Glutamatergic neuron (in vitro differentiated cells): ENCODE measurements at places on chromosomes 5 and 9. TPM values are rescaled to one million over a fixed set of nuclear protein-coding genes. Genes with fewer than 3 reads are reported as not detected.

The PDZD2 gene
- 23.3 TPM for total RNA-seq

The GPR150 gene
- not detected for total RNA-seq

The DUSP1 gene
- total RNA-seq: 91.7 TPM

The FREM1 gene
- total RNA-seq: 1.7 TPM
